ENCODE measurements at places on chromosomes 13 and 19.

- DNase-seq = peak; percentile 9
Measured at GRCh38 chr19:54114340-54115108, 933 bp downstream of the TFPT start.

GRCh38 chr19:18895824-18896341, at the start of gene CERS1:
TSS of gene CERS1 (minus strand) at chr19:18896158. CDS start at chr19:18896072, 86 bp downstream.
- no peak for DNase-seq

DNA sequence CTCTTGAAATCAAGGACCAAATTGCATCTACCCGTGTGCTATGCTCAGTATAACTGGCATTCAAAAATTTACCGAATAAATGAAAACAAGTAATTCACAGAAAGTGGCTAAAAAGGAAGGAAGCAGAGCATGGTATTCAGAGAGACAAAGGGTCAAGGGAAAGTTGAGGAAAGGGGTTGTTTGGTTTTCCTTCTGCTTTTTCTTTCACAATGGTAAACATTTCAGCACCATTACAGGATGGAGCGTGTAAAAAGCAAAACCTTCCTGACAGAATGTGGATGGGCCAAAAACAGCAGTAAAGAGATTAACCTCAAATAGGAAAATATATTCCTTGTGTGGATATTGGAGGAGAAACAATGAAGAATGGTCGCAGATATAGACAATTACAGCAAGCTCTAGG, 14.8 kb downstream of the DIAPH3 start:
- DNase-seq = no peak

- no peak for DNase-seq
Measured at GRCh38 chr13:113532156-113532806, 41.8 kb upstream of the DCUN1D2 start.

- DNase-seq = no peak
Measured at GRCh38 chr19:19259741-19260140, 13.4 kb downstream of the TM6SF2 start.

- DNase-seq = no peak
Measured at GRCh38 chr19:3479834-3480215, 500 bp downstream of the SMIM24 start.

- peak; percentile 12 for DNase-seq
Measured at GRCh38 chr13:106533943-106534638, 1.4 kb downstream of the EFNB2 start.

- DNase-seq = no peak
Measured at GRCh38 chr19:3403489-3404323, 37.3 kb downstream of the NFIC start.

DNA sequence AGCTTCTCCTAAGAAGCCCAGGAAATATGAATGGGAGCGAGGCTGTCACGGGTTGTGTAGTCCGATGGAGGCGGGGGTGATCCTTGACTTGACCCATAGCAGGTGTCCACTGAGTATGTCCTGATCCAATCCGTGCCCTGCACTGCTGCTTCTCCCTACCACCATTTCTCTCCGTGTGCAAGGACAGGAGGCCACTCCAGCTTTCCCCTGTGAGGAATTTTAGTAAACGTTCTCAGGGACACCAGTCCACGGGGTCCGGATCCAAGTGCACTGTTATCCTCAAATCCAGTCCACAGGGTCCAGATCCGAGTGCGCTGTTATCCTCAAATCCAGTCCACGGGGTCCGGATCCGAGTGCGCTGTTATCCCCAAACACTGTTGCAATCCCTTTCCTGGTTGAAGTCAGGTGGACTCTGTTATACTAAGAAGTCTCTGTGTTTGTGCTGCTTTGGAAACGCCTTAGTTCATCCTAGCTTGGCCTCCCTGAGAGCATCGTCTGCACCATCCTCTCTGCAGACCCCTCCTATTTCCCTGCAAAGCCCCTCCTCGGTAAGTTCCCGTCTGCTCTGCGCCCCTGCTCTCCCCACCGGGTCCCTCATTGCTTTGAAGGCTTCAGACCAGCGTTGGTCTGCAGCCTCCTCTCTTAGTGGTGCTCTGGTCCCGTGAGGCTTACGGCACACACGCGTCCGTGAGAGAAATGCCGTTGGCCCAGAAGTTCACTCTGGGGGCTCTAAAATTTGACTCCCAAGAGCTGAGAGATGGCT, 303.5 kb downstream of the TEX29 start:
- no peak for DNase-seq

DNA sequence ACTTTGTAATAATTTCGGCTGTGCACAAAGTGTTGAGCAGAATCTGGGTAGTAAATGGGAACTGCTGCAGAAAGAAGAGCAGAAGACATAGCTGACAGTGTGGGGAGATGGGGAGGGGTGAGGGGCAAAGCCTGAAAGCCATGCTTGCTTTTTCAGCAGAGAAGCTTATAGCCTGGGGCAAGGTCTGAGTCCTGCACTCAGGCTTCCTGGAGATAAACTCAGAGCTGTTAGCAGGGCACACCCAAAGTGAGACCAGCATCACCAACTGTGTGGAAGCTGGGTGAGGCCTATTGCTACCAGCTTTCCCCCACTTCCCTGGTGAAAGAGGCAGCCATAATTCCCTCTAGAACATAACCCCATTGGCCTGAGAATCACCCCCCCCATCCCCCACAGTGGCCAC, 15.6 kb upstream of the LHFPL6 start:
- no peak for DNase-seq

DNA sequence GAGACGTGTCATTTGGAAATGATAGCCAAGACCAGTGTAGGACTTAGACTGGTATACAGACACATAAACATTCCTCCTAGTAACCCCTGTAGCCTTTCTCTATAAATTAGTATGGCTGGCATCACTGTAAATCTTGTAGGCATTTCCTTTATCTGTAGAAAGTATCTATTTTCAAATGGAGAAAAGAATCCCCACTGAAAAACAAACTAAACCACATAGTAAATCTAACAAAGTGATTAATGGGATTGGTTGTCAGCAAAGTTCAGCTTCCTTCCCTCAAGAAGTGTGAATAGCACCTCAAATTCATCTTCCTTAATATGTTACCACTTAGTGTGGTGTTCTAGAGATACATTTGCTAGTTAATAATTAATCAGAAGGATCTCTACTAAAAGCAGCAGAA, 119.4 kb upstream of the NBEA start:
- no peak for DNase-seq

GRCh38 chr13:62040806-62041205, 625.2 kb upstream of the PCDH20 start:
- DNase-seq = no peak

DNA sequence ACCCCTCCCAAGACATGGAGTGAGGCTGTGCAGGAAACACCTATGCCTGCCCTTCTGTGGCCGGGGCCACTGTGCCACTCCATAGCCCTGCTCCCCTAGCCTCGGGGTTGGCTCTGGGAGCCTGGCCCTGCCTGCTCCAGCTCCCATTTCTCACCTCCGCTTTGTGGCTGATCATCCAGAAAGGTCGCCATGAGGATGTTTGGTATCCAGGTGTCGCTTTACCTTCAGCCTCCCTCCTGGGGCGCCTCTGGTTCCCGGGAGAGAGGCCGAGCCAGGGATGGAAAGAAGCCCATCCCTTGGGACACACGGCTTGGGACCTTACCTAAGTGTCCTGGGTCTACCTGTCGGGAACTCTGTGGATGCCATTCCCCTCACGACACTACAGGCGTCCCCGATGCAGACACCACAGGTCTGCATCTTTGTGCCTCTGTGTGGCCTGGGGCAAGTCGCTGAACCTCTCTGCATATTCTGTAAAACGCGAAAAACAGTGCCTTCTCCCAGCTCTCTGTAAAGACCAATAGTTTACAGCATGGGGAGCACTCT, 3.4 kb upstream of the MCF2L start:
- no peak for DNase-seq

GRCh38 chr19:31110336-31110735, 238.9 kb downstream of the TSHZ3 start:
- DNase-seq = peak; percentile 3

- no peak for DNase-seq
Measured at GRCh38 chr13:38630780-38631179, 56.1 kb upstream of the FREM2 start.

- DNase-seq = no peak
Measured at GRCh38 chr19:18985257-18985656, 44.2 kb upstream of the HOMER3 start.

GRCh38 chr19:34350161-34350561, 14.8 kb upstream of the GPI start:
- DNase-seq = peak; percentile 28

DNA sequence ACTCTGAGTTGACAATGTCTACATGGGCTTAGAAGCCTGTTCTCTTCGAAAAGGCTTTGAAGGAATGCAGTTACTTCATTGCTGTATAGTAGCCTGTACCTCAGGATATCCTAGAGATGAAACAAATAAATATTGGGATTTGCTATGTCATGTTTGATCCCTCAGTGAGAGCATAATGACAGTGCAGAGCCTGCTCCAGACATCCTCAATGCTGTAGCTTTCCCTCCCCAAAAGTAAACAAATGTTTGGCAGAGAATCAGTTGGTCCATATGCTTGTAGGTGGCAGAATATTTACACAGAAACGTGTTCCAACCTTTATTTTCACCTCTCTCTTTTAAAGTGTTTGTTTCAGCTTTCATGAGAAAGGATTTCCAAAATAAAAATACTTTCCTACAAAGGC, 515.3 kb upstream of the SGCG start:
- DNase-seq = no peak

DNA sequence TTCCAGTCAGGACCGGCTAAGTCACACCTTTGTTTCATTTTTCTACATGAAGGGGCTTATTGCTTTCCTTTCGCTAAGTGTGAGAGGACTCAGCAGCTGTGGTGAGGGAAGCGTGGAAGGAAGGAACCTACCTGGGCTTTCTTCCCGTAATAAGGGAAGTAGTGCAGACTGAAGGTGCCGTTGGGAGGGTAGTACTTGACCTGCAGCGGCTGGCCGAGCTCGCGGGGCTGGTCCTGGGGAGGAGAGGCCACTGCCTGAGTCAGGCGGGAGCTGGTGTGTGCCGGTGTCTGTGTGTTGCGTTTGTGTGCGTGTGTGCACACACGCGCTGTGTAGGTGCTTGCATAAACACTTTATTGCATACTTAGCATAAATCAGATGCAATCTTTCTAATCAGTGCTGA, 7.7 kb downstream of the ATP4B start:
- DNase-seq = no peak

DNA sequence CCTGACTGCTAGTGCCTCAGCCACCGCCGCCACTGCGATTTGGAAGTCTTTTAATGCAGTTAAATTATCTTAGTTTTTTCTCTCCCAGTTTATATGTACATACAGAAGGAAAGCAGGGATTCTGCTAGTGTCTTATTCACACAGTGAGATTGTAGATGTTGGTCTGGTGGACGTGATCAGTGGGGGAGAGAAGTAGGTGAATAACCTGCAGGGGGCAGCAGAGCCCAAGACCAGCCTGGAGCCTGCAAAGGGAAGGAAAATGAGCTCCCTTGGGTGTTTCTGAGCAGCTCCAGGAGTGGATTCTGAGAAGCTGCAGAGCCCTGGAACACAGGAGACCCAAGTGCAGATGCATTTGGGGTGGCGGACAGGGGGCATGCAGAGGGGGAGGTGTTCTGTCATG, 26.3 kb downstream of the ZNF844 start:
- peak; percentile 37 for DNase-seq

DNA sequence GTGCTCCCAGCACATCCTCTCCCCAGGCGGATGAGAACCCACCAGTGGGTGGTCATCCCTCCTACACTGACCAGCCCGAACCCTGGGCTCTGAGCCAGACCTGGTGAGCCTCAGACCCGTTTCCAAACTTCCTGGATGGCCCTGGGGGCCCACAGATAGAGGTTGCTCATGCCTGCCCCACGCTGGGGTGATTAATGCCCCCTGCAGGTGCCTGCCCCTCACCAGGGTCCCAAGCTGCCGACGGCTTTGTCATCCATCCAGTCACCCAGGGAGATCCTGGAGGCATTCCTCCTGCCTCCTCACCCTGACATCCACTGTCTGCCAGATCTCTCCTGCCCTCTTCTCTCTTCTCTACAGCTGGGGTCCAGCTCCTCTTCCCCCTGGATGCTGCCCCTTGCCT, 28.4 kb upstream of the PLA2G4C start:
- DNase-seq = no peak
